ENCODE measurements at places on chromosomes 3 and 15.

DNA sequence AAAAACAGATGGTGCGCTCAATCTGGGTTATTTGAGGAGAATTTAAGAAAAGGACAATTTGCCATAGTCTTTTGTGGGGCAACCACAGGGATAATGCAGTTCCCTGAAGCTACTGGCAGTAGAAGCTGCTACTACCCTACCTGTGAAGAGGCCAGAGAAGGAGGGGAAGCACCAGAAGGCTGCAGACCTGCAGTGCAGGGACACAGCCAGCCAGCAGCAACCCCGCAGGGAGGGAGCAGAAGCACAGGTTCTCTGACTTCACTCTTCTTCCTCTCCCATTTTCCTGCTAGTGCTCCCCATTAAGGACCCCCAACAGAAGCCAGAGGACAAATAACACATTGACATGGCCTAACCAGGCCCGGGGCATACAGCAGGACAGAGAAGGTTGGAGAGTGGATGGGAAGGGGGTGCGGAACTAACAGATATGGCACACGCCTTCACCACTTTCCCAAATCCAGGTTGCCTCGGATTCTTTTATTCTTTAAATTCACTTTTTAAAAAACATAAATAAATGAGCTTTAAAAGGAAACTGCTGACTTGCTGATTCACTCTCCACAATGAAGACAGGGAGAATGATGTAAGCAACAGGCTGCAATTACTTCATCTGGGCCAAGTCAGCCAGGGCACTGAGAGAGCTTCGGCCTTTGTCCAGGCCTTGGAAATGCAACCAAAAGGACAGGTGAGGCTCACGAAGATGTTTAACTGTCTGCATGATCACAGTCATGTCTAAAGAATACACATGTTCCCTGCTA is 30.1 kb downstream of the POPDC2 start:
- no peak for DNase-seq

DNA sequence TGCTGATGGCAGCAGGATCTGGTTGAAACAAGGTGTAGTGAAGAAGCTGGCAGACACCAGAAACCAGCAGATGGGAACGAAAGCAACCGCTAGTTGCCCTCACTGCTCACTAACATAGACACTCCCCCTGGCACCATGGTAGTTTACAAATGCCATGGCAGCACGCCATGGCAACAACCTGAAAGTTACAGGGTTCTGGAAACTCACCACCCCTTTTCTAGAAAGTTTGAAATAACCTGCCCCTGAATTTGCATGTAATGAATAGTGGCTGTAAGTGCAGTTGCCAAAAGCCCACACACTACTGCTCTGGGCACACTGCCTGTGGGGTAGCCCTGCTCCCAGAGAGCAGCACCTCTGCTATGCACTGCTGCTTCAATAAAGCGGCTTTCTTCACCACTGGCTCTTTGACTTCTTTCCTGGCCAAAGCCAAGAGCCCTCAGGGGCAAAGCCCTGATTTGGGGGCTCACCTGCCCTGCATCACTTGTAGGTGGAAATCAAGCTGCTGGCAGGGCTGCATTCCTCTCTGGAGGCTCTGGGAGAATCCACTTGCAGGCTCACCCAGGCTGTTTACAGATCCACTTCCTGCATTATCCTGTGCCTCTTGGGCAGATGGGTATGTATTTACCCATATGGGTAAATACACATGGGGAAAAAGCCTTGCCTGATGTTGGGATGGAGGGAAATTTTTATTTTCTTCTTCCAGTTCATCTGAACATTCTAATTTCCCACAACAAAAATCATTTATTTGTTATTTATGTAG is 2.0 kb upstream of the GP9 start:
- peak; percentile 27 for DNase-seq

GRCh38 chr15:80121546-80121945 is 31.3 kb upstream of the FAH start:
- no peak for DNase-seq

- DNase-seq: peak; percentile 75
These were observed 45.4 kb downstream of the SSR3 start for GRCh38 chr3:156509189-156510174.

DNA sequence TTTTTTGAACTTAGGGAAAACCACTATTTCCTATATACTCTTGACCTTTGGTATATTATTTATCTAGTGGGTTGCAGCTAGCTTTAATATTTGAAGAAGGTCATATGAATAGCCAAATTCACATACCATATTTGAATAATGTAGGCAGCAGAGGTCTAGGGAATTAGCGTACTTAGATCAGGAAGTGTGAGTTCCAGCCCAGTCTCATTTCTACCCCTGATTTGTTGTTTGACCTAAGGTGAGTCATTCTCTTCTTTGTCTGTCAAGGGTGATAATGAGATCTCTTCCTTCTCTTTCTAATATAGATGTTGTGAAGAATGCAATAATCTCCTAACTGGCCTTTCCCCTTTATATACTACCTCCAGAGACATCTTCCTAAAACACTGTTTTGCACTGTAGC is 36.6 kb upstream of the ZPLD1 start:
- DNase-seq: no peak

DNA sequence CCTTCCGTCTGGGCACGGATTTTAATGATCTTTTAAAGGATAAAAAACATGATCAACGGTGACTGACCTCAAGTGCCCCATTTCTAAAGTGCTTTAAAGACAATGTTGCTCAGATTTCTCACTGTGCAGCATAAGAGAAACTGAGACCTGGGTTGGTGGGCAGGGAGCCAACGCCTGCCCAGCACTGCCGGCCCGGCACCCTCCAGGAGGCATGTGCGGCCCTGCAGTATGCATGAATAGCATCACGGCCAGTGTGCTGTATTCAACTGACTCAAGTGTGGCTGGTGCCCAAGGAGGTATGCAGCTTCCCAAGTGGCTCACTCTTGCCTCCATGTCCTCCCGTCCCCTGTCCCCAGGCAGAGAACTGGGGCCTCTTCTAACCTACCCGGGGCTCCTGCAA is 30.3 kb downstream of the SEC61A1 start:
- DNase-seq: no peak

DNA sequence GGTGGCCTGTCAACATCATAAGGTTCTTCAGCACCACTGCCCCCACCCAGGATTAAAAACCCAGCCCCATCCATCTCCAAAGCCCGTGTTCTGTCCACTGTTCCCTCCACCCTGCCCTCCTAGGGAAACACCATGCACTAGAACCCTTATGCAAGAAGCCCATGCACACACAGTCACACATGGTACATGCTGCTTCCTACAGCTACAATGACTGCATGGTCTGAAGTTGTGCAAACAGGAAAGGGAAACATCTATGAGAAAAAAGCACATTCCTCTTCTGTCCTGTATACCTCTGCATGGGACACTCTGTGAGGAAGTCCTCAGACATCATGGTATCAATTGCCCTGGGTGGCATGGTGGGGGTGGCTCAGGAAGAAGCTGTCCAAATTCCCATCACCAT is 108.6 kb upstream of the MRPS22 start:
- no peak for DNase-seq

- no peak for DNase-seq
These were observed 59.2 kb downstream of the RSRC1 start for GRCh38 chr3:158169091-158169491.
